ENCODE measurements at places on chromosomes 1 and 21. TPM values are rescaled to one million over a fixed set of nuclear protein-coding genes. Genes with fewer than 3 reads are reported as not detected.

RAD54L gene
- total RNA-seq: 0.62 TPM

FCRL5 gene
- total RNA-seq: not detected

TNNI3K gene
- total RNA-seq: not detected

B3GALT2 gene
- total RNA-seq: not detected

HJV gene
- total RNA-seq: not detected

OPRD1 gene
- not detected for total RNA-seq

TMEM61 gene
- 0.12 TPM for total RNA-seq

NMNAT2 gene
- total RNA-seq: 7.9 TPM

PCNX2 gene
- 9.4 TPM for total RNA-seq

BACE2 gene
- 72.1 TPM for total RNA-seq

WNT3A gene
- not detected for total RNA-seq
